ENCODE measurements at places on chromosomes 3 and 15.

DNA sequence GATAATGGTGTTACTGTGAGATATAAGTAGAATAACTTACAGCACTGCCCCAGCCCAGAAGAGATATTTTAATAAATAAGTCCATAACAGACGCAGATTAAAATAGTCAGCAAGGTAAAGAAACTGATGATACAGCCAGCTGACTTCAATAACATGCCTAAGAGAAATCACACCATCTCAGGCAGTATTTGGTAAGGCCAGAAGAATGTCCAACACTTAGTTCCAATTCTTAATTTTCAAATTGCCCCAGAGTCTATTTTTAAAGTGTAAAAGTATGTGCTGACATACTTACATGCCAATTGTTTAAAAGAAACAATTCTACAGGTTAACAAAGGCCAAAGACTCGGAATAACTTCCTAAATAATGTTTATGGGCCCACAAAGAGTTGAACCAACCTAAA is 1.6 kb downstream of the GNB4 start:
- DNase-seq = no peak

DNA sequence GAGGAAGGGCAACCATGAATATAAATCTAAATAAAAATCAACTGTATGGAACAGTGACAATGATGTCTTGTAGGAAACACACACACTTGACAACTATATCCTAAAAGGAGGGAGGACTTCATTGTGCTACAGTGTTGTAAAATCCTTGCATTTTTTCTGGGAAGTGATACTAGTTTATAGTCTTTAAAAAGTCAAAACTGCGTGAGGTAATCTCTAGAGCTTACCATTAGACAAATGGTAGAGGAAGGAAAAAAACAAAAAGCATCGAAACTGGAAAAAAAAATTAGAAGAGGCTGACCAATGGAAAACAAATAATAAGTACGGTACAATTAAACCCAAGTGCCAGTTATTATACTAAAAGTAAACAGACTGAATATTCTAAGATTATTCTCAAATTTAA is 38.7 kb downstream of the CHSY1 start:
- DNase-seq = no peak

DNA sequence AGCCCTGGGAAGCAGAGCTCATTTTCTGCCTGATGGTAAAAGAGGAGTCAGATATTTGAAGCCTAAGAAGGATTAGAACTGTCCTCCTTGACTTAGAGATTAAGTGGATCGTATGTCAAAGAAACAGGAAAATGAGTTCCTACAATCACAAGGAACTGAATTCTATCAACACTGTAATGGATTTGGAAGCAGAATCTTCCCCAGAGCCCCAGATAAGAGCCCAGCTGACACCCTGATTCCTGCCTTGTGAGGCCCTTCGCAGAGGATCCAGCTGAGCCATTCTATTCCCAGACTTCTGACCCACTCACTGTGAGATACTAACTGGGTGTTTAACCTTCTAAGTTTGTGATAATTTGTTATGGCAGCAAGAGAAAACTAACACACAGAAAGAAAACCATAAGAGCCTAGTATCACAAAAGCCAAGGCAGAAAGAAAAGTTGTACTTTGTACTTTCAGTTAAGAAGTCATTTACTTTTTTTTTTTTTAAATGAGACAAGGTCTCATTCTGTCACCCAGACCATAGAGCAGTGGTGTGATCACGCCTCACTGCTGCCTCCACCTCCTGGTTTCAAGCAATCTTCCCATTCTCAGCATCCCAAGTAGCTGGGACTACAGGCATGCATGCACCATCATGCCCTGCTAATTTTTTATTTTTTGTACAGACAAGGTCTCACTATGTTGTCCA is 61.1 kb upstream of the ZBTB20 start:
- no peak for DNase-seq

DNA sequence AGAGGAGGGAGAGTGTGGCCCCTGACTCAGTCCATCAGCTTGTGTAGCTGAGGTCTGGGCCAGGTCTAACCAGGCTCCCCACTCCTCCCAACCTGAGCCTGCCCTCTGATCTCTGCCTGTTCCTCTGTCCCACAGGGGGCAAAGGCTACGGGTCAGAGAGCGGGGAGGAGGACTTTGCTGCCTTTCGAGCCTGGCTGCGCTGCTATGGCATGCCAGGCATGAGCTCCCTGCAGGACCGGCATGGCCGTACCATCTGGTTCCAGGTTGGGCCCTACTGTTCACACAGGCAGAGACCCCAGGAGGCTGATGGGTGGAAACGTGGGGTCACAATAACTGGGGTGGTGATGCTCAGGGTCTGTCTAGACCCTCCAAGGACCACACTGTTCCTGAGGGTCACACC is 6.8 kb downstream of the NEIL1 start:
- DNase-seq = no peak

- DNase-seq = no peak
These were observed 37.5 kb downstream of the ARHGAP31 start for GRCh38 chr3:119331661-119332060.

GRCh38 chr15:95432878-95433405 is 897.6 kb upstream of the NR2F2 start:
- DNase-seq = no peak

DNA sequence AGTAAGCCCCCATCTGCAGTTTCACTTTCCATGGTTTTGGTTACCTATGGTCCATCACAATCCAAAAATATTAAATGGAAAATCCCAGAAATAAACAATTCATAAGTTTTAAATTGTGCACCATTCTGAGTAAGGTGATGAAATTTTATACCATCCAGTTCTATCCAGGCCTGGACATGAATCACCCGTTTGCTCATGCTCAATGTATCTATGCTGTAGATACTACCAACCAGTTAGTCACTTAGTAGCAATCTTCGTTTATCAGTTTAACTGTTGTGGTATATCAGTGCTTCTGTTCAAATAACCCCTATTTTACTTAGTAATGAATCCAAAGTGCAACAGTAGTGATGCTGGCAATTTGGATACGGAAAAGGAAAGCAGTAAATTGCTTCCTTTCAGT is 381.9 kb upstream of the AGTR1 start:
- no peak for DNase-seq

DNA sequence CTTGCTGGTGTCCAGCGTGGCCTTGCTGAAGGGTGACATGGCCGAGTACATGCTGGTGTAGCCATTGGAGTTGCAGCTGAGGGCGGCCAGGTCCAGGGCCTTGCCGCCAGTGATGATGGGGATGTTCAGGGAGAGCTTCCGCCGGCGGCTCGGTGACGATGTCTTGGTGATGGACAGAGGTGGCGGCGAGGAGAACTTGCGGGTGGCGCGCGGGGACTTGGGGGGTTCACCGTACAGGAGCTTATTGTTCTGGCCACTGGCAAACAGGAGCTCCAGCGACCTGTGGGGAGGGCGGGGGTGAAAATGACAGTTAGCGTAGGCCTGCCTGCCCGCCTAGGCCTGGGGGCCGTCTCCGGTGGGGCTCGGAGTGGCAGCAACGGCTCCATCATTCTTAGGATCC is 59.0 kb upstream of the CTSH start:
- DNase-seq = no peak

- peak; percentile 23 for DNase-seq
These were observed 203.0 kb downstream of the TIGIT start for GRCh38 chr3:114496874-114497273.

DNA sequence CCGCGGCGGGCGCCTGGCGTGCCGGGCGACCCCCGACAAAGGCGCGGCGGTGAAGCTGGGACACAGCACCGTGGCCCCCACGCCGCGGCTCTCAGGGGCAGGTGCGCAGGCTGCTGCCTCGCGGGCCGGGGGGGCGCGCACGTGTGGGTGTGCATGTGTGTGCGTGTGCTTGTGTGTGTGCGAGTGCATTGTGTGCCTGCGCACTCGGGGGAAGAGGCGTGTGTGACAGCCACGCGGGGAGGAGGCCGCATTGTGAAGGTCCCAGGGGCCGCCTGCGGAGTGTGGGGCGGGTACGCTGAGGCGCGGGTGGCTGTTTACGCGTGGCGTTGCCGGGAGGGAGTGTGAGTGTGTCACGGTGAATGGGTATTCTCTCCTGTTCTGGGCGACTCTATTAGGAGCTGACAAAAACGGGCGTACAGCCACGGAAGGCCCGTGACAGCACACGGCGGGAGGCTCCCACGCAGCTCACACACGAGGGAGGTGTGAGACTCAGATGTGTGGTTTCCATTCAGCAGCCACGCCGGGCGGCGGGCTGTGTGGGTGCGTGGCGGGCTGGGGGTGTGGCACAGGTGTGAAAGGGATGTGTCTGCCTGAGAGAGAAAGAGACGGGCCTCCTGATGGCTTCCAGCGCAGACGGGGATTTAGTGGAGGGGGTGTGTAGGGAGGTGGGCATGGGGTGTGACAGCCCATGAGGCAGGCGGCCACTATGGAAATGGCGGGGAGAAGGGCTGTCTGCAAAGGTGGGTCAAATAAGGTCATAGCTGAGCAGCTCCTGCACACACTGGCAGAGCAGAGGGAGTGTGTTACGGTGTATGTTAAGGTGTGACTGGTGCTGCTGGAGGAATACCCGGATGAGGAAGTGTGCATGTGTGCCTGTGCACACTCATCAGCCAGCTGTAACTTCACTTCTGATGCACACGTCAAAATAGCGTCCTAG is 750 bp downstream of the PODXL2 start:
- no peak for DNase-seq

- DNase-seq = no peak
These were observed 34.9 kb downstream of the CHDH start for GRCh38 chr3:53811143-53811927.

DNA sequence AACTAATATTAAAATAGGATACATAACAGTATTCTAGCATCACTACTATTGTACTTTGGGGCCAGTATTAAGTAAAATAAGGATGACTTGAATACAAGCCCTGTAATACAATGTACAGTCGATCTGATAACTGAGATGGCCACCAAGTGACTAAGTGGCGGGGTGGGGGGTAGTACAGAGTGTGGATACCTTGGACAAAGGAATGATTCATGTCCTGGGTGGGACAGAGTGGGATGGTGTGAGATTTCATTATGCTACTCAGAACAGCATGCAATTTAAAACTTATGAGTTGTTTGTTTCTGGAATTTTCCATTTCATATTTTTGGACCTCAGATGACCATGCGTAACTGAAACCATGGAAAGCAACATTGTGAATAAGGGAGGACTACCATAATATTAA is 46.0 kb downstream of the SLC7A14 start:
- DNase-seq = no peak

DNA sequence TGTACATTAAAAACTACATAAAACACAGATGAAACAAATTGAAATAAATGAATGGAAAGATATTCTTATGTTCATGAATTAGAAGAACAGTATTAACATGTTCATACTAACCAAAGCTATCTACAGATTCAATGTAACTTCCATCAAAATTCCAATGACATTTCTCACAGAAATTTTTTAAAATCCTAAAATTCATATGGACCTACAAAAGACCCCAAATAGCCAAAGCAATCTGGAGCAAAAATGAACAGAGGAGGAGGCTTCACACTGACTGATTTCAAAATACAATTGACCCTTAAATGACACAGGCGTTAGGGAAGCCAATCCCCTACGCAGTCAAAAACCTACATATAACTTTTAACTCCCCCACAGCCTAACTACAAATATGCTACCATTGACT is 39.4 kb downstream of the KPNA1 start:
- no peak for DNase-seq

GRCh38 chr15:81363718-81364500 is 10.1 kb downstream of the TMC3 start:
- no peak for DNase-seq

- no peak for DNase-seq
These were observed 96.9 kb upstream of the RPL32 start for GRCh38 chr3:12938258-12938711.

GRCh38 chr3:155554777-155555451 is 190.0 kb downstream of the PLCH1 start:
- no peak for DNase-seq

DNA sequence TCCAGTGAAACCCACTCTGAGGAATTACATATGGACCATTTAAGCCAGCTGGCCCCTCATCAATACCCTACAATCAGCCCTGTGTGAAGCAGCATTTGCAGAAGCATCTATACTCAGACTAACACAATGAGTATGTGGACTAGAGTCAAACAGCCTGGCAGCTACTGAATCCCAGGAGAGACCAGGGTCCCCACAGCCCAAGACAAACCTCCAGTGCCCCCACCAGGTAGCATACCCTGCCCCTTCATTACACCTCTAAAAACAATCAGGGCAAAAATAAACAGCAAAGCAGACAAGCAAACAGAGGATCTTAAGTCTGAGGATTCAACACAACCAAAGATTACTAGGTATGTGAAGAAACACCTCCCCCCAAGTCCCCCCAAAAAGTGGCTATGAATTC is 157.4 kb downstream of the LEKR1 start:
- DNase-seq = no peak

GRCh38 chr3:50417637-50418033 is 58.3 kb upstream of the TMEM115 start:
- DNase-seq = no peak

DNA sequence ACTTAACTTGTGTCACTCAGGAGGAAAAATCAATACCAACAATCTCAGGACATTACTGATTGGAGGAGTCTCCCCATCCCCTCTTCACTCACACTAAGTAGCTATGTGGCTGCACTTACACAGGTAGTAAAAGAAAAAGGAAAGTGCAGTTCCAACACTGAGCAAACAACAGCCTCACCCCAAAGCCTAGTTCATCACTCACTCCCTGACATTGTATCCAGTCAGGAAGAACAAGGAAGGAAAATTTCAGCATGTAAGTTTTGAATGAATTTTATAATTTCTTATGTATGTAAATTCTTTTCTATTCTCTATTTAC is 273.4 kb downstream of the IGSF11 start:
- no peak for DNase-seq

DNA sequence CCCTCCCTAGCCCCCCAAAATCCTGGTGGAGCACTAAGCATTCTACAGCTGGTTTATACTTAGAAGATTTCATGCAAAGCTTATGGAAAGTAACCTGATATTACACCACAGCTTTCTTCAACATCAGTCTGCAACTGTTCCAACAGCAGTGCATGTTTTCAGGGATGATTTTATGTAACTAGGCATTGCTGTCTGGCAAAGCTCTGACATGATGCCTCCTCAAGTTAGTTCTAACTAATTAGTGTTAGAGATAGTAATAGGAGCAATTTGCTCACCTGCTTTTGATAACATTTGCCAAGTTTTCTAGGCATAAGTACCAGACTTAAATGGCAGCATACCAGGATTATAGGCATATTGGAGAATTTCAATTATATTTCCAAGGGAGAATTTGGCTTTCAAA is 330.3 kb upstream of the SGO1 start:
- DNase-seq = peak; percentile 0
